ENCODE measurements at places on chromosomes 6 and 20.
A peak's percentile ranks its signal among the peaks of the same experiment; 100 is the strongest.

DNA sequence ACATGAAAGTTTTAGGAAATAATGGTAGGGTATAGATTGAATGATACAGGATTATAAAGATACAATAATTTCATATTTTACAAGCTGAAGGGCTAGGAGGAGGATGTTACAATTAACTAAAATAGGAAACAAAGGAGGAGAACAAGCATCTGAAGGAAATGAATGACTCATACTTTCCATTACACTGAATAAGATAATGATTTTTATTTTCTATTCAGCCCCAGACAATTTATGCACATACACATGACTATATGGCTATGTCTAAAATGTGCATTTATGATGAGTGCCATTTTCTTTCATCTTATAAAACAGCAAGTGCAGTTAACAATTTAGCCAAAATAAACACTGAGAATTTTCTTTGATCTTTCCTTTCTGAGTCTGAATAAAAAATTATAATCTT, 994.6 kb upstream of the ADGRB3 start:
- DNase-seq, result no peak

- DNase-seq, result no peak
Measured at GRCh38 chr20:32316667-32317066, 39.2 kb downstream of the KIF3B start.

GRCh38 chr6:120826253-120826652, 508.0 kb downstream of the TBC1D32 start:
- peak; percentile 6 for DNase-seq

DNA sequence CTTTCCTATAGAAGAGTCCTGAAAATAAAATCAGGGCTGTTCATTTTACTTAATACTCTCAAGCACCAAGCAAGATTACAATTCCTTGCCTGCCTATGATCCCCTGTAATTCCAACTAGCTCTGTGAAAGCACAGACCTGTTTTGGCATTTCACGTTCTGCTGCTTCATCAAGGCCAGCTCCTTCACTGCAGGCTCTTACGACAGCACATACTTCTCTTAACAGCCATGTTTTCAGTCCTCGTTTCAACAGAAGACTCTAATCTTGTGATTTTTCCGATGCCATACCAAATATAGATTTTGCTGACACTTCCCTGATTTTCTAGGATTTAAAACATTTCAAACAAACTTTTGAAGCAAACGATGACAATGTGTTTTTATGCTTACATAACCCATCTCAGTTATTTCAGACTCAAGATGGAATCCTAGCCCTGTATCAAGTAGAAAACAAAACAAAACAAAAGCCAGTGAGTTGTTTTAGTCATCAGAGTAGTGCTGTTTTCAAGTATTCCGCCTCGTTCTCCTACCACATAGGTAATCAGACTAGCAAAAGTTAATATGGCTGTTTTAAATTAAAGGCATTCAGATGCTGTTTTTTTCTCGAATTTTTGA, 616.5 kb upstream of the CITED2 start:
- no peak for DNase-seq

GRCh38 chr6:55136916-55137315, 37.4 kb upstream of the HCRTR2 start:
- DNase-seq, result no peak

- DNase-seq, result no peak
Measured at GRCh38 chr6:138406443-138406842, 2.4 kb downstream of the HEBP2 start.

GRCh38 chr20:44362466-44362940, 7.0 kb downstream of the HNF4A start:
- no peak for DNase-seq

DNA sequence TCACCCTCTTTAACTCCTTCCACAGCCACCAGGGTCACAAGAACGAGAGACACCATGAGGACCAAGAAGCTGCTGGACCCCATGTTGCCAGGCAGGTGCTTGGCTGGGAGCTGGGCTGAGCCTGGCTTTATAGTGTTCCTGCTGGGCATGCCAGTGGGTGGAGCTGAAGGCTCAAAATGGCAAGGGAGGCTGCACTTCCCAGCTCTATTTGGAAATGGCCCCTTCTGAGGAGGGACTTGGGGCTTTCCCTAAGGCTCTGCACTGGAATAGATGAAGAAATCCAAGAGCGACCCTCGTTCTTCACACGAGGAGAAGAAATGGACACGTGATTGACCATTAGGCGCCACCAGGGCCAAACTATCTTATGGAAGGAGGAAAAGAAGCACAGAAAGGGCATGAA, at the start of gene WFDC12:
TSS of gene WFDC12 (minus strand) at position 101 of the 400 bp plus-strand sequence. CDS start at position 83, 18 bp downstream.
- DNase-seq, result no peak

DNA sequence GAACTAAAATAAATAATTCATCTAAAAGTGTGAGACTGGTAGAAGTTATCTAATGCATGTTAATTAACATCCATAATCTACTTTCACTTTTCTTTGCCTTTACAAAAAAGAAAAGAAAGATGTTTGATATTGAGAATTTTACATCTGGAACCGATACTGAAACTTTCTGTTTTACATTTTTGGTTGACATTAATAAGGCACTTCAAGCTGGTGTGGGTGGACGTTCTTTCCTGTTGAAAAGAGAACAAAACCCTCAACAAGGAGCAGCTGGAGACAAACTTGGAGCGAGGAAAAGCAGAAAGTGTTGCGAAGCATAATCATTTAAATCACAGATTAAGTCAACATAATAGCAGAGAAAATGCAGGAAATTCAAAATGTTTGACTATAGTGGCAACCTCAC, 575.2 kb upstream of the ADGRB3 start:
- DNase-seq, result no peak

GRCh38 chr20:217266-217665, 9.8 kb upstream of the DEFB129 start:
- no peak for DNase-seq

DNA sequence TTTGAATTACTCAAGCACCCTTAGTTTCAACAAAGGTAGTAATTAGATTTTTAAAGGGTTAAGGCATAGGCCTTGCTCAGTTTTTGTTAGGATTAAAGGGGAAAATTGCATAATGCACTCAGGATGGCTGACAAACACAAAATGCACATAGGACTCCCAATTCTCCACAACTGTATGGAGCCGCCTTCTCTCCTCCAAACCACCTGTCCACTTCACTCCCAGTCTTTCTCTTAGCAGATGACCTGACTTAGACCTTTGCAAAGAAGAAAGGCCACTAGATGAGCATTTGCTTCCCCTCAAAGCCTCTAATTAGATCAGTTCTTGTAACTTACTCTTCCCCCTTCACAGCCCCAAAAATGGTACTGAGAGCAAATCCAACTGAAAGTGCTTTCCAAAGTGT, 20.1 kb downstream of the NSFL1C start:
- DNase-seq, result no peak

DNA sequence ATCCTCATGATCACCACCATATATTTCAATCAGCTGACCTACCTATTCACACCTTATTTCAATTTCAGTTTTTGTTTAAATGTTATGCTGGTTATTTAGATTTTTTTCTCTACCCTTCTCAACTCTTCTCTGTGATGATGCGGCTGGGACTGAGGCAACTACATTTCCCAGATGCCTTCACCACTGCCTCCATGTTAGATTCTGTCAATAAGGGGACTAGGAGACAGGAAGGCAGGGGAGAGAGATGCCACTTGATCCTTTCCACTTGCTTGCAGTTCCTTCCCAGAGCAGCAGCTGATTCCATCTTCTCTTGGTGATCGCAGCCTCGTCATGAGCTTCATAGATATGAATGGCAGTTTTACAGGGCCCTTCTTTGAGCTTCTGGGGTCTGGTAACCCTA, 33.5 kb upstream of the POU3F2 start:
- no peak for DNase-seq

DNA sequence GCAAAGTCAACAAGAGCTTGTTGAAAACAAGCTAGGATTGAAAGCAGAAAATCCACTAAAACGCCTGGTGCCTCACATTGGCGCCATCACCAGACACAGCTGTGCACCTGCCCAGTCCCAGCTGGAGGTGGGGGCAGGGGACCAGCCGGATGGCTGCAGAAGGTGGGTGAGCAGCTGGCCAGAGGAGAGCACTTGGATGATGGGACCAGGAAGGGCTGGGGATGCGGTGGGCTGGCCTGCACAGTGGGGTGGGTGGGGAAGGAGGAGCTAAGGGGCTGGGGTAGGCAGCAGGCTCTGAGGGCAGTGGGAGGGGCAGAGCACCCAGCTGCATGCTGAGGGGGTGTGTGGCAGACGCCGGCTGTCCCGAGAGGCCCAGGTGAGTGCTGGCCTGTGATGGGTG, 7.1 kb downstream of the CABLES2 start:
- no peak for DNase-seq

- DNase-seq, result no peak
Measured at GRCh38 chr20:40156600-40157317, 532.3 kb downstream of the MAFB start.

DNA sequence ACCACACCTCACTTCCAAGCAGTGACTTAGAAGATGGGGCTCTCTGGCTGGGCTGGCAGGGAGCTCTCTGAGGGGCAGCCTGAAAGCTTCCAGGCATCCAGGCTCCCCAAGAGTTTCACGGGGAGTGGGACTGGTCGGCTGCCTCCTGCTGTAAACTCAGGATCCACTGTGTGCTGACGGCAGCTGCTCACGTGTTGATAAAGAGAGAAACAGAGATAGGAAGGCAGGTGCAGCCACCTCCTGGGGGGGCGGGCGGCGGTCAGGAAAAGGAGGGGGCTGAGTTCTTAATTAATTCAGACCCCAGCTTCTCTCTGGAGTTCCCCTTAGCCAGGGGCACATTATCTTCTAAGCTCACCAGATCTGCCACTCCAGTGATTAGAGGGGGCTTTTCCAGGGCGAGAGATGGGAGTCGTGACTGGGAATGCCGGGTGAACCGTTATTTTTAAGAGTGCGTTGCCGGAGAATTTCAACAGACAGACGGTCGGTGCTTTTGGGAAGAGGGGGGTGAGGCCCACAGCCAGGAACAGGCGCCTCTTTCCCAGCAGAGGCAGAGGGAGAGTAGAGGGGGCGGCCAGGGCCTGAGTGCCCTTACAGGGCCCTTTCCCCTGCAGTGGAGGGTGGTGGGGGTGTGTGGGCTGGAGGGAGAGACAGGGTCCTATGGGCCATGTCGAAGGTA, 70.9 kb downstream of the CD40 start:
- DNase-seq, result no peak

- no peak for DNase-seq
Measured at GRCh38 chr20:51376111-51376510, 166.4 kb downstream of the NFATC2 start.

- no peak for DNase-seq
Measured at GRCh38 chr6:134117409-134117808, 65.0 kb upstream of the SLC2A12 start.

DNA sequence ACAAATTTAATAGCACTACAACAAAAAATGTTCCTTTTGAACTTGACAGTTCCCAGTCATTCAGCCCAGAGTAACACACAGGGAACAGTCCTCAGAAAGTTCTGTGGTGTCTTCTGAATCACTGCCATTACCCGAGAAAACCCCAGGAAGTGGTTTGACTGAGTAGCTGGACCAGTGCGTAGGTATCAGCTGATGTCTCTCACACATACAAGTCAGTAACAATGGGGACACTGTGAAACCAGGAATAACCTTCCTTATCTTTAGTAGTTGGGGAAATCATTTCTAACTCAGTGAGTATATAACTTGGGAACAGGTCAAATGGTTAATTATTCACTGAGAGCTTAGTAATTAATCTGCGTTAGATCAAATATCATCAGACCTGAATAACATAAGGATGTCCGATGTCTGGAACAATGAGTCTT, 73.1 kb downstream of the HIVEP2 start:
- DNase-seq, result peak; percentile 59

DNA sequence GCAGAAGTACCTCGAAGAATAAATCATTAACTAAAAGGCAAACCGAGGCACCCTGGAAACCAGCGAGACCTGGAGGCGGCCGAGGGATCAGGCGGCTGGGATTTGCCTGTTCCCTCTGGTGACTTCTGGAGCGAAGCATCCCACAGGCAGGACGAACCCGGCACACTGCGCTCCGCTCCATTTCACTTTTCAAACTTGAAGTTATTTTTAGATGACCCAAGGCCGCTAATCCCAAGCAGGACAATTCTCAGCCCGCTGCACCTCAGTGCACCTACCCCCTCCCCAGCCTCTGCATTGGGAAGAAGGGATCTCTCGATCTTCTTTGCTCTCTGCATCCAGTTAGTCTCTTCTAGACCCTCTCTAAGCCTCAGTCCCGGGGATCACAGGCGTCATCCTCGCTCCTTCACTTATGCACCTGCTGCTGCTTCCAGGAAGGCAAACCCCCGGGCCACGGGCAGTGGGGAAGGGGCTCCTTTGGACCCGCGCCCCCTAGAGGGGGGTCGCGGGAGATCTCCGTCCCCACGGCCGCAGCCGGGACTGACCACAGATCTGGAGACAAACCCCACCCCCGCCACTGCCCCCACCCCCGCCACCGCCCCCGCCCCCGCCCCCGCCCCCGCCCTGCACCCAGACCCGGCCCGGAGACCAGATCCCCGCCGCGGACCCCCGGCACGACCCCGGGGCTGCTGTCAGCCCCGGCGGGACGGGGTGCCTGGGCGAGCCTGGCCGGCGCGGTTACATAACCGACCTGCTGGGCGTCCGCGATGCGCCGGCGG, 636 bp downstream of the RCAN2 start:
- no peak for DNase-seq

DNA sequence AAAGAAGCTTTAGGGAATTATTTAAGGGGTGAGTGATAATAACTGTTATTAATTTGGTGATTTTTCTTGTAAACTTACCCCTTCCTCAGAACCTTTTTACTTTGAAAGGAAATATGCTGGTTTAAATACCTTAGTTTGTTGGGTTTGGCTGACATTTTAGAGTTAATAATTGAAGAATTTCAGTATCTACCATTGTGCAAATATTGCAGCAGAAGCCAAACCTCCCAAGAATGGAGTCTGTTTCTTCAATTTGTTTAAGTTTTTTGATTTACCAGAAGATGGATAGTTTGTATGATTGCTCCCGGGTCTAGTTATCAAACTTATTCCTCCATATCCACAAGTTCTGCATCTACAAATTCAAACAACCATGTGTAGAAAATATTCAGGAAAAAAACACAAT, 77.1 kb downstream of the ATRN start:
- DNase-seq, result no peak

- DNase-seq, result peak; percentile 78
Measured at GRCh38 chr6:73262671-73263569, at the start of gene KHDC1. TSS of gene KHDC1 (minus strand) at chr6:73263196. CDS start at chr6:73242517, 20,679 bp downstream.

GRCh38 chr20:24665741-24666191, 196.3 kb downstream of the SYNDIG1 start:
- no peak for DNase-seq

DNA sequence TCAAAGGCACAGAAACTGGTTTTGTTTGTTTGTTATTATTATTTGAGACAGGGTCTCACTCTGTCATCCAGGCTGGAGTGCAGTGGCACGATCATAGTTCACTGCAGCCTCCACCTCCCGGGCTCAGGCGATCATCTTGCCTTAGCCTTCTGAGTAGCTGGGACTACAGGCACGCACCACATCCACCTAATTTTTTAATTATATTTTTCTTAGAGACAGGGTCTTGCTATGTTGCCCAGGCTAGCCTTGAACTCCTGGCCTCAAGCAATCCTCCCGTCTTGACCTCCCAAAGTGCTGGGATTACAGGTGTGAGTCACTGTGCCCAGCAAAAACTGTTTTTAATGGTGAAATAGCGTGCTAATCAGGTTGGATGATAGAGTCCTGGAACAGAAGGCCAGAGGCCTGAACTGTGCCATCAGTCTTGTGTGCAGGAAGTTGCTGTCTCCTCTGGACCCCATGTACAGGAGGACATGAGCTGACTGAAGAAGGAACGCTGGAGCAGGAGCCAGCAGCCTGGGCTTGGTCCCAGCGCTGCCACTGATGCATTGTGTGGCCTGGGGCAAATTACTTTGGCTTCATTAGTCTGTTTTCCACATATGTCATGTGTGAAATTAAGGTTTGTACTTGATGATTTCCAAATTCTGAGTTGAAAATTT, 4.9 kb downstream of the TM9SF4 start:
- no peak for DNase-seq

GRCh38 chr6:3861424-3861823, 12.3 kb downstream of the FAM50B start:
- DNase-seq, result no peak

GRCh38 chr20:50385733-50386640, 124.2 kb upstream of the PTPN1 start:
- peak; percentile 34 for DNase-seq

Measured in CD4-positive, alpha-beta T cell treated with Interleukin-17A for 4 hours (primary cell).